Activated T-cell treated with anti-CD3 and anti-CD28 coated beads for 24 hours (primary cell): ENCODE measurements at places on chromosomes 7 and 10.

DNA sequence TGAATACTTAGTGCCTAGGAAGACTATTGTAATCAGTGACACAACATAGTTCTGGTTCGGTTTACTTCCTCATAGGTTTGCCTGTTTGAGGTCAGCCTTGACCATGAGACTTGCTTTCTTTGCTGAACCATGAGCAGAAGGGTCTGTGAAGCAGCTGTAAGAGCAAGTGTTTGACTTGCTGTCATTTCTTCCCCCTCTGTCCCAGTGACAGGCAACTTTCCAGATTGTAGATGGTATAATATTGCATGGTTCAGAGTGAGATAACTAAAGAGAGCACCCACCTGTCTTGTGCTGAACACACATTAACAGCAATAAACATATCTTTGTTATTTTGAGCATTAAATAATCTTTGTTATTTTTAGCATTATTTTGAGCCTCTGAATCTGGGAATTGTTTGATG, 9.3 kb upstream of the RTKN2 start:
- DNase-seq, result no peak

DNA sequence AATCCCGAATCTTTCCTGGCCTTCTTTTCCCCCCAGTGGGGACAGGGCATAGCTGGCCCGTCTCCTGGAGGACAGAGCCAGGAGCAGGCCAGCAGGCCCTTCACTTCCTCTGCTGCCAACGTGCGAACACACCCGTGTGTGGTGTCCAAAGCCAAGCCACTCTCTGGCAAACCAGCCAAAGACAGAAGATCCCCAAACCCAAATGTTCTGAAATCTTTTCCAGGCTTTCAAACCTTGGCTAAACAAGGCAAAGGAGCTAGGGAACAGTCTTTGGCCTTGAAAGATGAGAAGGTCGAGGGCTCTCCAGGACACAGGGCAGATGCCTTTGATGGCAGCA, 63.0 kb downstream of the PROSER2 start:
- DNase-seq, result no peak

DNA sequence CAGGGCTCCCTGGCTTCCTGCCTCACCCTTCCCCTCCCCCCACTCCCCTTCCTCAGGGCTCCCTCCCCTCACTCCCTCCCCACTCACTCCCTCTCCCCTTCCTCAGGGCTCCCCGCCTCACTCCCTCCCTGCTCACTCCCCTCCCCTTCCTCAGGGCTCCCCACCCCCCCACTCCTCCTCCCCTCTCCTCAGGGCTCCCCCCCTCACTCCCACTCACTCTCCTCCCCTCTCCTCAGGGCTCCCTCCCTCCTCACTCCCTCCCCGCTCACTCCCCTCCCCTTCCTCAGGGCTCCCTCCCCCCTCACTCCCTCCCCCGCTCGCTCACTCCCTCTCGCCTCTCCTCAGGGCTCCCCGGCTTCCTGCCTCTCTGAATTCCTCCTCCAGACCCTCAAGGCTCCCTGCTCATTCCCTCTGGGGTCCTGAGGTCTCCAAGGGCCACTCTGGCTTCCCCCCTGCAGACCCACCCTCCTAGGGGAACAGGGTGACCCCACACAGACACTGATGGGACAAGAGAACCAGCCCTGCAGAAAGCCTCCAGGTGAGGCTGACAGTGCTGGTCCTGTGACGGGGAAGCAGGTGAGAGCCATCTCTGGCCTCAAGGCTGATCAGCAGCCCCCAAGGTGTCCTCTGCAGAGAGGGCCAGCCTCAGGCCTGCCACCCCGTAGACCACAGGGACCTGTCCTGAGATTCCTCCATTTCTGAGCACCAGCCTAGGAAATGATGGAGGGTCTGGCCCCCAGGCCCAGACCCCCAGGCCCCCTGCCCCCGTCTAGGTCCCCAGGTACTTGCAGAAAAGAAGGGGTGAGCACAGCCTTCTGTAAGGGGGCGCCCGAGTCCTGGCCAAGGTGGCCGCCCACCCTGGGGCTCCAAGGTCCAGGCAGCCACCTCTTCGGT, 47.2 kb downstream of the PWWP2B start:
- no peak for DNase-seq

DNA sequence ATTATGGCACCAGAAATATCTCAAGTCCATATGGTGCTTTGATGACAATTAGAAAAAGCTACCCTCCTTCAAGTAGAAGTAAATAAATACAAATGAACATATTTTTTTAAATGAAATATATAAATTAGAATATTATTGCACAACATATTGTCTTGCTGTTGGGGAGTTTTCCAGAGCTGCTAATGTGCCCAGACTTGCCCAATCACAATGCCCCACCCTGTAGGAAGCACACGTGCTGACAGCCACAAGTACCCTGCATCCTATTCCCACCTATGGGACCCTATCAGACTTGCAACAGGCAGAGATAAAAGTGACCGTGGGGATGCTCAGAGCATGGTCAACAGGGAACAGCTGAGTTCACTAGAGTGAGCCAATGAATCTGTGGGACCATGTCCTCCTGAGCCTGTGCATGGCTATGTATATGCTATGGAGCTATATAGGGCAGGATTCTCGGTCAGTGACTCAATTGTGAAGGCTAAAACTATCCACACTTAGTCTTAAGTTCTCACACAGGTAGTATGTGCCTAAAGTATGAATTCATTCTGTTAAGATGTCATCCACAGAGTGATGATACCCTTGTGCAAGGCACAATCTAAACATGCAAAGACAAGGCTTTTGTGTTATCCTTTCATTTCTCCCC, 336.0 kb downstream of the HGF start:
- no peak for DNase-seq

DNA sequence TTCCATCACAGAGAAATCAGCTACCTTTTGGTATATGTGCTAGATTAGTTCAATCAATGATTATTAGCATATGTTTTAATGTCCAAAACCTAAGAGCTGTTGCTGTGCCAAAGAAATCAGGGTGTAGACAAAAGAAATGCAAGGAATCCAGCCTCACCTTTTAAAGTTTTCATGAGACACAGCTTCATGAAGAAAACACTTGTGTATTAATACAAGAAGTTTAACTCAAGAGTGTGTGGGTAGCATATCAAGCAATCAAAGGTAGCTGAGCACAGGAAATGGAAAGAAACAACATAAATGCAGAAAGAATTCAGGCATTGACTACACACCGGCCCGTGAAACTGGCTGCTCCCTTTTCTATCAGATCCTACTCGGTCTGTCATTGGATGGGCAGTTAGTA, 76.0 kb upstream of the CAV2 start:
- no peak for DNase-seq

- no peak for DNase-seq
Observed at GRCh38 chr7:91459539-91459938, 195.3 kb downstream of the FZD1 start.

DNA sequence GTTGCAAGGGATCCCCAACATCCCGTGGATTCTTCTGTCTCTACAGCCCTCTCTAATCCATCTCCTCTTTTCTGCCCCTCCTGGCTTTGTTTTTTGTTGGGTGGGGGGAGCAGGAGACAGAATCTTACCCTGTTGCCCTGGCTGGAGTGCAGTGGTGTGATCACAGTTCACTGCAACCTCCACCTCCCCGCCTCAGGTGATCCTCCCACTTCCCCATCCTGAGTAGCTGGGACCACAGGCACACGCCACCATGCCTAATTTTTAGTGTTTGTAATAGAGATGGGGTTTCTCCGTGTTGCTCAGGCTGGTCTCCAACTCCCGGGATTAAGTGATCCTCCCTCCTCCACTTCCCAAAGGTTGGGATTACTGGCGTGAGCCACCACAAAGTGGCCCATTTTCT, 121.8 kb downstream of the MYL10 start:
- no peak for DNase-seq

DNA sequence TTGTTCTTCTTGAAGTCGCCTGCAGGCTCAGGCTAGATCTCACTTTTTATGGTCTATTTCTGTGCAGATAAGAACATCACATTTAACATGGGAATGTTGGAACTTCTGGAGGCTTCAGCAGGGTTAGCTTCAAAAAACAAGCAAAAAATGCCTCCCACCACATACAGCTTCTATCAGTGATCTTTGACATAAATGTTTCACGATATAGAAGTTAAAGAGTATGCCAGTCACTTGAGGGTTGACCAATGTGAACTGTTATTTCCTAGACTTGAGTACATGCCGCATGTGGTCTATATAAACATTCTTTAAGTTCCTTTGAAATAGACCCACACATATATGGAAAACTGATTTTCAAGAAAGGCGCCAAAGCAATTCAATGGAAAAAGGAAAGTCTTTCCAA, 219.2 kb upstream of the KLF14 start:
- no peak for DNase-seq

- DNase-seq, result no peak
Observed at GRCh38 chr10:102629661-102630614, 14.3 kb upstream of the TRIM8 start.

DNA sequence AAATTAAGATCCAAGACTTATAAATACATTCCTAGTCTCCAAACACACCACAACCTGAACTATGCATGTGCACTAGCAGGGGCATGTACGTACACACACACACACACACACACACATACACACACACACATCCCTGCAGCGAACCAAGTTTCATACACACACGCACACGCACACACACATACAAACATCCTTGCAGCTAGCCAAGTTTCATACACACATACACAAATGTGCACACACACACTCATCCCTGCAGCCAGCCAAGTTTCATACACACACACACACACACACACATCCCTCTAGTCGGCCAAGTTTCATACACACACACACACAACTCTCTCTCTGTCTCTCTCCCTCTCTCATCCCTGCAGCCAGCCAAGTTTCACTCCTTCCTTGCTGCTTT, 82.7 kb upstream of the WIPF3 start:
- no peak for DNase-seq

GRCh38 chr10:82136103-82136502, 261.1 kb downstream of the NRG3 start:
- DNase-seq, result no peak

DNA sequence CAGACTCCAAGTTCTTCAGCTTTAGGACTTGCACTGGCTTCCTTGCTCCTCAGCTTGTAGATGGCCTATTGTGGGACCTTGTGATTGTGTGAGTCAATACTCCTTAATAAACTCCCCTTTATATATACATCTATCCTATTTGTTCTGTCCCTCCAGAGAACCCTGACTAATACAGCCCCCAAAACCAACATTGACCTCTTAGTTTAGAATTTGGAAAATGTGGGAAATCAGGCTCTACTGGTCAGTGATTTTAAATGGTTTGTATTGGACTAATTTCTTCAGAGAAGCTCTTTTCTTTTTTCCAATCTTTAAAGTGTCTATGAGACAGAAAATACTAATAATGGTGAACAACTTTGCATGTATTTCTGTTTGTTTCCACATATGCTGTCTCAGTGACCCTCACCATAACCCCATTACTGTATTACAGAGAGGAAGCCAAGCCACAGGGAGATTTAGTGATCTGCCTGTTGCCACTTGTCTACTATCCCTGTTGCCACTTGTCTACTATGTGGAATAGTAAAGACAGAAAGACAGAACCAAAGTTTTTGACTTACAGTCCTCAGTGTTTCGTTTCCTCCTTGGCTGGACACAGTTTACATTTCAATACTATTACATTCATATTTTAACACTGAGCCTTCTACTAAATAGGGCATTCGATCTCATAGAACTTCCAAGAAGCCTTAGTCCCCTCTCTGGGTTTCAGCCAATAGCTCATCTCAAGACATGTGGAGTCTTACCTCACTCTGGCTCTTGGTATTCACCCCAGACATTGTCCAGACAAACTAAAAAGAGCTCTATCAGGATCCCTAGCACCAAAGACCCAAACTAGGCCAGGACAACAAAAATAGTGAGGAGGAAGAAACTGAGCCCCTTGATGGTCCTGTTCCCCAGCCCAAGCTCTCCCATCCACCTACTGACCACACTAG, 121.0 kb downstream of the AKR1D1 start:
- DNase-seq, result no peak

DNA sequence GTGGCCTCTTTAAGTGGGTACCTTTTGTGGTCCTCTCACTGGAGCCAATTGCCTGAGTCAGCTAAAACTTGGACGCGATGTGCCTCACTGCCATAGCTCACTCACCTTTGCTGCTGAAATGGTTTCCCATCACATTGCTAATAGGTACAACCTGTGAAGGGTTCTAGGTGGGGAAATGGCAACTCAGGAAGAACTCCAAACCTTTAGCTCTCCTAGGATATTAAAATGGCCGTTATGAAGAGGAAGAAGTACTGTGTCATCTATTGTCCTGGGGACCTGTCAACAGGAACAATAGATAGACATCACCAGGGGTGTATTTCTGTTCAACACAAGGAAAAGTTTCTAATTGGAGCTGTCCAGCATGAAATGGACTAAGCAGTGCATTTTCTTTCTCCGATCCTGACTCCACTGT, 1.2 kb upstream of the ZNF655 start:
- no peak for DNase-seq

DNA sequence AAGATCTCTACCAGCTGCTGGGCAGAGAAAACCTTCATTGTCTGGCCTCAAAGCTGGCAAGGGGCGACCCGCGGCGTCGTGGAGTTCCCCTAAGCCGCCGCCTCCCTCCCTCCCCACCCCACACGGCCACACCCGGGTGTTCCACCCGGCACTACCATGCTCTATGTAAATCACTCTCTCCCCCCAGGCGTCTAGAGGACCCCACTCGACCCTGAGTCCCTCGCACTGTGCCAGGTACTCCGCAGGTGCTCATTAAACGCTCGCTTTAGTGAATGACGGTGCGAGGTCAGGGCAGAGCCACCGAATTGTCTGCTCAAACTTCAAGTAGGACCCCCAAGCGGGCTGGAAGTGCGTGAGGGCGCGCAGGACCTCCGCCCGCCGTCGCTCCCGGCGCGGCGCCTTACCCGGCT, 628 bp downstream of the PARP12 start:
- no peak for DNase-seq

DNA sequence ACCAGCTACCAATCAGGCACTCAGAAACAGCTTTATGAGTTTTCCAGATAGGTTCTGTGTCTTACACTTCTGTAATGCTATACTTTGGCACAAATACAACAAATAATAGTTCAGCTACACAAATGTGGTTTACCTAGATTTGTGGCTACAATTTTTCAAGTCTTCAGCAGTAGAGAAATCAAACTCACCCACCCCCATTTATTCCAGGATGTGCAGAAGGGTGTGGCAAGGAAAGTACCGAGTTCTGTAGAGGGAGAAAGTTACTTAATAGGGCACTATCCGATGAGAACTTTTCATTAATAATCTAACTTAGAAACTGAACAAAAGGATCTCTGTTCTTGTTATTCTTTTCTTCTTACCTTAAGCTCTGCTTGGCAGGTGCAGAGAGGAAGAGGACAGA, 30.3 kb upstream of the ATP6V0A4 start:
- DNase-seq, result no peak

- DNase-seq, result no peak
Observed at GRCh38 chr10:122307669-122308416, 36.7 kb downstream of the BTBD16 start.
